Activated CD4-positive, alpha-beta memory T cell treated with anti-CD3 and anti-CD28 coated beads for 36 hours (primary cell): ENCODE measurements at places on chromosomes 16 and 17.

- no peak for DNase-seq
Measured at GRCh38 chr16:52787709-52788108, 240.8 kb upstream of the TOX3 start.

- no peak for DNase-seq
Measured at GRCh38 chr16:8753416-8754054, 43.9 kb downstream of the TMEM186 start.

GRCh38 chr16:9099131-9099625 is 7.7 kb downstream of the HAPSTR1 start:
- DNase-seq: peak; percentile 57

GRCh38 chr17:7207120-7208001 is 12.3 kb downstream of the DLG4 start:
- no peak for DNase-seq

- peak; percentile 36 for DNase-seq
Measured at GRCh38 chr17:45143767-45144198, 4.5 kb upstream of the HEXIM1 start.

DNA sequence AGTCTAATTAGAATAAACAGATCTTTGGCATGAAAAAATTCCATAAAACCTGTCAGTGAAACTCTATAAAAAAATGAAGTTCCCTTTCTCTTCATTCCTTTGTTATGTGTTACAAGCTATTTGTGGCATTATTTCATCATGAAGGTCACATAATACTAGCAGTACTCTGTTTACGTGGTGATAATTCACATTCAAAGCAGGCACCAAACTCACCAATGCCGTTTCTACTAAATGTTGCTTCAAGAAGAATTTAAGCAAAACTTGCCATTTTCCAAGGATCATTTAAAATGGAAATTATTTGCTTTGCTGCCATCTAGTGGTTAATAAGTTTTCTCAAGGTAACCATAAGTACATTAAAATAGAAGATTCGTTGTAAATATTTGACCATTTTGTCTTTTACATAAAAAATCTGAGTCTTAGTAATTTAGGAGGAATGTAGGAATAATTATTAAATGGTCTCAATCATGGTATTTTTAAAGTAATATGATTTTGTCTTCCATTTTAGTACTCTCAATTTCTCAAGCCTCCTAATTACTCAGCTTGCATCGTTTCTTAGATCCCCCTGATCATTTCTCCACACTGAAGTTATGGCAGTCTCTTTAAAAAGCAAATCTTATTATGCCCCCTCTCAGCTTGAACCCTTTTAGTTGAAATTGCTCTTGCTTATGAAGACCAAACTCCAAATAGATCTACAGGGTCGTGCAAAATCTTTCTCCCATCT is 80.8 kb downstream of the OMG start:
- no peak for DNase-seq

DNA sequence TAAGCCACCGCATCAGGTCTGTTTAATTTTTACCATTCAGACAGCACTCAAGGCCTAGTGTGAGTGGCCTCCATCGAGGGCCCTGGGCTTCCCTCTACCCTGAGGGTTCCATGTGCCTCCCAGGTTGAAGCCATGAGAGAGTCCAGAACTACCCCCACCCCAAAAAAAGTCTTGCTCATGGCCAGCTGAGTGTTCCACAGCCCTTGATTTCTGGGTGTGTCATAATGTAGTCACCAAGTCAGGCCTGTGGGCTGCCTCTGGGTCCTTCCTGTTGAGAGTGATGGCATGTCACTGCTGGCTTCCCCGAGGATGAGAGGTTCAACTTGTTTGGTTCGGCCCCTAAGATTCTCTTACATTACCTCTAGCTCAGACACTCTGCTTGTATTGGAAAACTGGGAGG is 100.6 kb downstream of the PITPNC1 start:
- DNase-seq: peak; percentile 82

DNA sequence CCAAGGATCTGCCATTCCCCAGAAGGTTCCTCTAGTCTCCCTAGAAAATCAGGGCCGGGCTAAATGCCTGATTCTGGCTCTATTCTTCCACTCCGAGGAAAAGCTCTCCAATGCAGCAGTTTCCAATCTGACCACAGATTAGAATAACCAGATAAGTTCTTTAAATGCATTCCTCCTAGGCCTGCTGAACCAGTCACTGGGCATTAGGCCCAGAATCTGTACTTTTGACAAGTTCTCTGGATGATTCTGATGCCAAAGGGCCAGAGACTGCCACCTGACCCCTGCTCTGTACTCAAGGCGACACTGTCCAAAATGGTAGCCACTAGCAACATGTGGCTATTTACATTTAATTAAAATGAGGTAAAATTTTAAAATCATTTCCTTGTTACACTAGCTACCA is 22.3 kb downstream of the MAP3K14 start:
- DNase-seq: no peak

DNA sequence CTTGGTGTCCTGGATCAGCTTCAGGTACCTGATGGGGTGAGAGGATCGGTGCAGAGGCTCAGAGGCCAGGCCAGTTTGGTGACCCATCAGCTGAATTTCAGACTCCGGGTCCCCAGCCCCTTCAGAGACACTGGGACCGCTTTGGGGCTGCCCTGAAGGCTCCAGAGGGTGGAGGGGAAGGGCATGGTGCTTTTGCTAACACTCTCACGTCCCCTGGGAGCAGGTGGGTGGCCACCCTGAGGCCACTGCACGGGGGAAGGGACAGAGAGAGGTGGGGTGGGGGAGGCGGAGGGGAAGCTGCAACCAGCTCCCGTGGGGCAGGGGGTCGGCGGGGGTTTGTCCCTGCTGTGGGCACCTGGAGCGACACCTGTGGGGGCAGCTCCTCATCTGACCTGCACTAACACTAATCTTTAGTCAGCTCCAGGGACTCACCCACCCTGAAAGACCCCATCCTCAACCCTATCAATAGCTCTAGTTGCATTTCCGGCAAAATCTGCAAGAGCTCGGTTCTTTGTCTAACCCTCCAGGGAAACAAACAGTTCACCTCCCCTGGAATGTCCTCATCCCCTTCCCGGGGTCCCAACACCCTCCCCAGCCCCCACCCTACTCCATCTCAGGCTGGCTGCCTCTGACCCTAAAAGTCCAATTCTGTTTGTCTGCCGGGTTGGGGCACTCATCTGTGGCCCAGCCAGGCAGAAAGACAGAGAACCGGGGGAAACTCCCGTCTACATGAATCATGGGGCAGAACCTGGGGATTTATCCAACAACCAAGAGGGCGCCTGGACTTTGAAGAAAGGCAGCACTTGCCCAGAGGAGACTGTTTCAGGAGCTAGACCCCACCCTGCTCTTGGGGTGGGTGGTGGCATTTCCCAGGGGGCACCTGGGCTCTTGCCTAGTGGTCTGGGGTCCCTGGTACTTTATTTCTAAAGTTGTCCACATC is 91.9 kb upstream of the CBX4 start:
- no peak for DNase-seq

DNA sequence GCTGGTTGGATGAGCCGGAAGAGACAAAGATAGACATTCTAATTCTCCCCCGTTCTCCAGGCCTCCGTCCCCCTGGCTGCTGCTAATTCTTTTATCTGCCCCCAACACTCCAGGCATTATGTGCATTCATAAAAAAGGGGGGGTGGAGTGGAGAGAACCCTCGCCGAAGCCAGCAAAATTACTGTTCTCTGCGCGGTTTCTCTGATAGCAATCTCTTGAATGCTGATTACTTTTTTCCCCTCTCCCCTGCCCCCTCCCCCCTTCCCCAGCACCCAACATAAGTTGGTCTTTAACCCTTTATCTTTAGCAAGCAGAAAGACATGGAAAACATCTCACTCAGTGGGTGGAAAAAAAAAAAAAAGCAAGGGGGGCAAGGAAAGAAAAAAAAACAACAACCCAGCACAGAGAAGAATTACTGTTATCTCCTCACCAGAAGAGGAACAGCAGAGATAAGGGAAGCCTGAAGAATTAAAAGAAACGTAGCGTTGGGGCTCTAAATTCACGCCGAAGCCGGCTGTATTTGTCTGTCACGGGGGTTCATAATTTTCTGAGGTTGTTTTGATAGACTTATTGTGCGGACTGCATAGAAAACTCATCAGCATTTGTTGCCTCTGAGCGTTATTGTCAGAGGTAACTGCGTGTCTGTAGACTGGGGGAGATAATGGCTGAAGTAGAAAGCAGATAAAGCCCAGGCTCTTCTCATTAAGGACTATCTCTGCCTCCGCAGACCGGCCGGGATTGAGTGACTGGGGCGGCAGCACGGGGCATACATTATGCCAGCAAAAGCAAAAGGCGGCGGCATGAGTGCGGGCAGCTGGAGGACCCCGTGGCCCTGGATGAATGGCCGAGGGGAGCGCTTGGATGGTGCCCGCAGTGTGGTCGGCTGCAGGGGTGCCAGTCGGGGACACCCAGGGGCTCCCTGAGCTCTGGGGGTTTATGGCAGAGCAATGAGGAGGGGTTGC is 126.9 kb downstream of the MRM1 start:
- peak; percentile 56 for DNase-seq

DNA sequence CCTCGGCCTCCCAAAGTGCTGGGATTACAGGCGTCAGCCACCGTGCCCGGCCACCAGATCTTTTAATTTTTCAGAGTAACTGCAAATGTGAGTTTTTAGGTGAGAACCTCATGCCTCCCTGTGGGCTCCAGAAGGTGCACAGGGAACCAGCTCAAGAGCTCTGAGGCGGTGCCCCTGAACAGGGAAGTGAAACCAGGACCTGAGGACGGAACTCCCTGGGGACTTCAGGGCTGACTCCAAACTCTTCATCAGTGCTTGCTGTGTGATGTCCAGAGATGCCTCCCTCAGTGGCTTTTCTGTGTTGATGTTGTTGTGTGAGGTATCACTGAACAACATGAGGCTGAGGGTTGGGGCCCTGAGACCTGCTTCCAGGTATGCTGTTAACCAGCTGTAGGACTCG is 23.8 kb downstream of the SLC12A3 start:
- no peak for DNase-seq

DNA sequence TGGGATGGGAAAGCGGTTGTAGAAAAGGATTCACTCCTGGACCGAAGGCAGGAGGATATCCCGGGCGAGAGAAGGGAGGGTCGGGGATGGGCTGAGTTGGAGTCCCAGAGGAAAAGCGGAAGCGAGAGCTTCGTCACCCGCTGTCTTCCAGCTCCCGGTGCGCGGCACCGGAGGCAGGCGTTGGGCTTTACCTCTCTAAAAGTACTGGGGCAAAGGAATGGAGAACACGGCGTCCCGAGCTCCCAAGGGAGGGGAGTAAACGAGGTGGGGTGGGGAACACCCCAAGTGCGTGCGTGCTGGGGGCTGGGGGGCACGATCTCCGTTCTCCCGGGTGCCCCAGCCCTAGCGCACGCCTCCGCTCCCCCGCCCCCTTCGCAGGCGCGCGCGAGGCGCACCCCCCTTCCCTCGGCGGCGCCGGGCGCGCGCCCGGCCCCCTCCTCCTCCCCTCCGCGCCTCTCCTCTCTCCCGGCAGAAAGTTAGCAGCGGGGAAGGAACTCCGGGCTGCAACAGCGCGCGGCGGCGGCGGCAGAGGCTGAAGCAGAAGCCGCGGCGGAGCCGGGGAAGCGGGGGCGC is at the start of gene HS3ST4:
Gene HS3ST4 (plus strand): TSS at position 441 of the 573 bp plus-strand sequence.
- DNase-seq: no peak

GRCh38 chr17:81477173-81477572 is 35.4 kb downstream of the ACTG1 start:
- no peak for DNase-seq

GRCh38 chr17:65193305-65193704 is 56.1 kb downstream of the RGS9 start:
- no peak for DNase-seq

- DNase-seq: no peak
Measured at GRCh38 chr16:59330019-59330670, 596.0 kb upstream of the GOT2 start.

- DNase-seq: no peak
Measured at GRCh38 chr16:4882633-4883285, 35.5 kb downstream of the UBN1 start.

DNA sequence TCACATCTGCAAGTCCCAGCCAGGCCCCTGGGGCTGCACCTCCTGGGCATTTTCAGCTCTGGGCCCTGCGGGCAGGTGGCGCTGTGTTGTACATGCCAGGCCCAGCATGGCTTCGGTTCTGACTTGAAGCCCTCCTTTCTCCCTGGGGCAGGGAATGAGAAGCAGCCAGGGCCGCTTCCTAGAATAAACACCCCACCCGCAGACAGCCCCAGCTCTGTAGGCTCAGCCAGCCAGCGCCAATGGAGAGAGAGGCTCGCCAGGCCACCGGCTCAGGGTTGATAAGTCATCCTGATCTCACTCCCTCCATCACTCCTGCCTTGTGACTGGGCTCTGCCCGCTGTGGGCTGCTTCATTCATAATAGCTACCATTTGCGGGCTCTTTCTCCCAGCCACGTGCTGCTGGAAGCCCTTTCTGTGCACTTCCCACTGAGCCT is 6.0 kb upstream of the GLIS2 start:
- DNase-seq: peak; percentile 76
